Sciatic nerve (tissue), 2 donors: ENCODE measurements at places on chromosomes 6 and 20. TPM values are rescaled to one million over a fixed set of nuclear protein-coding genes. Genes with fewer than 3 reads are reported as not detected.

DNA sequence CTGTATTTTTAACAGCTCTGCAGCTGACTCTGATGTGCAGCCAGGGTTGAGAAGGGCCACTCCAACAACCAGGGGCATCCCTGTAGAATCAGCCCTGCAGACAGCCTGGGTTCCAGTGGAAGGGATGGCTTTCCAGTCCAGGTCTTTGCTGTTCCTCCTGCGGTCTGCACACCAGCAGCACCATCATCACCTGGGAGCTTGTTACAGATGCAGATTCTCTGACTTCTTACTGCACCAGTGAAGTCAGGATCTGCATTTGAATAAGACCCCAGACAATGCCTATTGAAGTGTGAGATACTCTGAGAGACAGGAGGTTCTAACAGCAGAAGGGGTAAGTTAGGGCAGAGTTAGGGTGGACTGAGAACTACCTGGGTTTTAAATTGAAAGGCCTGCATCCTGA, 151.3 kb downstream of the F13A1 start:
- DNase-seq = no peak

Gene NOX3
- total RNA-seq = not detected

DNA sequence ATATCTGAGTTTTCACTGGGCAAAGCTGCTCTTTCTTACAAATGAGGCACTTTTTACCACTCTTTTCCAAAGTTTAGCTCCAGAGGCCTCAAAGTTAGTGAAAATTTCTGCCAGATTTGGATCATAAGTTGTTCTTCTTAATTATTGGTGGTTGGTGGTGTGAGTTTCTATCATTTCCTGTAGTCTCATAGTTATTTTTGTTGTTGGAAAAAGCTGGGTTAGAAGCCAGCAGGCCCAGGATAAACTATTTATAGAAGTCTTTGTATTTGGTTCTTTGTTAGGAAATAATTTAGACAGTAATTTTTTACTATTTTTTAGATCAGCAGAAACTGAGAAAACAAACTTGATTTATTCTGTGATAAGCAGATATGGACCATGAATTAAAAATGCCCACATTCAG, 10.6 kb downstream of the PFDN4 start:
- DNase-seq = no peak

GRCh38 chr6:149449831-149450678, 34.8 kb downstream of the ZC3H12D start:
- DNase-seq = no peak

- DNase-seq = no peak
These were observed 16.5 kb downstream of the RIPOR2 start for GRCh38 chr6:24919056-24919892.
